ENCODE measurements at places on chromosomes 2 and 18.

GRCh38 chr2:239882331-239882732 is 142.8 kb downstream of the NDUFA10 start:
- DNase-seq = peak; percentile 10

DNA sequence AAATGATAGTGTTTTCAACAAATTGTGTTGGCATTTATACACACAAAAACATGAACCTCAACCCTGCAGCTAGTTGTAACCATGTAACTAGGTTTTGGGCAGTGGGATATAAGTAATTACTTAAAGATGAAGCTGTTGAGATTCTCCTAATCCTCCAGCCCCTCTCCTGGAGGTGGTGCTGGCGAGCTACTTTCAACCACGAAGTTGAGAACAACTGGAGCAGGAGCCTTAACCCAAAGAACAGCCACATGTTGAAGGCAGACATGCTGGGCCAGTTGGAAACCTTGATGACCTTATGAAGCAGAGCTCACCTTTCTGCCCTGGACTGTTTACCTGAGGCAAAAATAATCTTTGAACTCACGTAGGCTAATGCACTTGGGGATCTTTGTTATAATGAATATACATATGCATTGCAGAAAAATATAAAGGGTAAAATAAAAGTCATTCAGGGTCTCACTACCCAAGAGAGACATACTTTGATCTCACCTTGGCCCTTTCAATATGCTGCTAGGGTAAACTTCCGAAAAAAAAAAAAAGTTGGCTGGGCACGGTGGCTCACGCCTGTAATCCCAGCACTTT is 89.6 kb upstream of the NPAS2 start:
- no peak for DNase-seq

DNA sequence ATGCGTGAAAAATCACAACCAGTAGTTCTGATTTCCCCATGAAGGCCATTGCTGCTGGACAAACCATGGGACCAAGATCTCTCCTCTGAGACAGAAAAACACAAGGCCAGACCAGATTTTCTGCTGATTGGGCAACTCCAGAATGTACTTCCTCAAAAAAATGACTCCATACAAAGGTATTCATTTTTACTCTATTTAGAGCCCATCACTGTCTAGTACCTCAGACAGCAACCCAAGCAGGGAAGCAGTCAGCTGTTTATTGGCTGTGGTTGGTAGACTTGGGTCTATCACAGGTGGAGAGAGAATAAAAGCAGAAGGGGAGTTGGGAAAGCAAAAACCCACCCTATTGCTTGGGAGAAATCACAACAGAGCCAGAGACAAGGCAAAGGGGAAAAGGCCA is 219.9 kb downstream of the PIK3C3 start:
- DNase-seq = no peak

DNA sequence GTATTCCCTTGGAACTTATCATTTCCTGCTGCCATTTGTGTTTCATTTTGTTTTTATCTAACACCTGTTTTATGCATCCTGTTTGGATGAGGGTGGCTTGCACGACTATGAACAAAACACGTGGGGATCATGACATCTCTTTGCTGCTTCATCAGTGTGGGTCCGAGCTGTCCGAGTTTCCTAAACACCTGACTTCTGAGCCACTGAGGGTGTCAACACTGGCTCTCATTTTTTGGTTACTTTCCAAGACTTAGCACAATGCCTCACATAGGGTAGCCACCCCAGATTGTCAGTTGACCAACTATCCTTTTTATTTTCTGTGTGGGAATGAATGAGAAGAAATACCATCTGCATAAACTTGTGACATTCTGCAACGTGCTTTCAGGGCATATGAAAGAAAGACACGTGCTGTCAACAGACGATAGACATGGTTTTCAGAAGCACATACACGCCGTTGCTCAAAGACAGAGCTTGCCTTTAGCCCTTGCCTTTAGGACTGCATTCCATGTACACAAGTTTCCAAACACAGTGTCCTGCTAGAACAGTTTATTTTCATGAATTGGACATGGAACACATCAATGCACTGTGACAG is 166.7 kb downstream of the MYT1L start:
- DNase-seq = no peak

DNA sequence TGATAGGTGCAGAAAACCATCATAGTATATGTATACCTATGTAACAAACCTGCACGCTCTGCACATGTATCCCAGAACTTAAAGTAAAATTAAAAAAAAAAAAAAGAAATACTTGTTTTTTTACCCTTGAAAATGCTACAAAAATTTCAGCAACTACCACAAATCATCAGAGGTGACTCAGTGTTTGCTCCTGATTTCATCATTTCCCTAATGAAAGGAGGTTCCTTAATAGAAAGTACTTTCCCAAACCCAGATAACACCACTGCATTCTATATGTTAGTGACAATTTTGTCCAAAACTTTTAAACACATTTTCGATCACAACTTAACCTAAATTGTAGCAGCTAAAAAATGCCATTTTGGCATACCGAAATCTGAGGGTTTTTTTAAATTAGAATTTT is 163.3 kb downstream of the SLC39A10 start:
- no peak for DNase-seq

GRCh38 chr18:73279498-73279897 is 411.7 kb upstream of the NETO1 start:
- no peak for DNase-seq

- peak; percentile 48 for DNase-seq
Measured at GRCh38 chr2:158457826-158458616, 1.3 kb downstream of the PKP4 start.

- DNase-seq = no peak
Measured at GRCh38 chr2:169676850-169677249, 17.4 kb downstream of the CFAP210 start.

- DNase-seq = no peak
Measured at GRCh38 chr2:165870346-165870745, 76.3 kb upstream of the GALNT3 start.

DNA sequence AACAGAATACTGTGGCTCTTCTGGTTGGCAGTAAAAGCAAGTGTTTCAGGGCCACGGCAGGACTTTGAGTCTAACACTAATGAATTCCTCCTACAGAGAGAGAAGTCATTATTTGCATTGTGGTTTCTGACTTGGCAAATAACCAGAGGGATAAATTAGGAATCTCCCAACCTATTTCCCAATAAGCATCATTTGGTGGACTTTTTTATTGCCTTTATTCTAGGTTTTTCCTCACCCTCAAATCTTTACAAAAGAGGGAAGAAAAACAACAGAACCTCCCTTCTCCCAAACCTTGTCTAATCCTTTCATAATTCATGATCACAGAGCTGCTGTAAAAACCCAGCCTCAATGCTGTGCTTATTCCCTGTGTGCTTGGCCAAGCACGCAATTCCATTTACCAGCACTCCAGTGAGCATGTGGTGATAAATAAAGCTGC is 179.7 kb downstream of the AGPS start:
- DNase-seq = peak; percentile 97

GRCh38 chr18:73545472-73545871 is 602.2 kb downstream of the FBXO15 start:
- DNase-seq = no peak

DNA sequence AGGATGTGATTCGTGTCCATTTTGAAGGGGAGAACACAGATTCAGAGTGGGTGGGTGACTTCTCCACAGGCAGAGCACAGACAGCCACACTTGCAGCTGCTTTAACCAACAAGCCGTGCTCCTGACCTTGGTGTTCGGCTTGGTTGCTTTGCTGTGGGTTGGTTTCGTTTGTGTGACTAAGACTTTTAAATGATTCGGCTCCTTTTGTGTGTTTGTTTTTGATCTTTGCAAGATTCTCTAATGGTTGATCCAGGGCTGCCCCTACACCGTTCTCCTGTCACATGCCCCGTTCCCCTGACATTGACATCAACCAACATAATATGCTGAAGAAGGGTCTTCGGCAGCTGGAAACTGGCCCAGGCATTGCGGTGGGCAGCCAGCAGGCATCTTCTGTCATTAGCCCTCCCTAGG is 95.9 kb upstream of the MBOAT2 start:
- DNase-seq = no peak

DNA sequence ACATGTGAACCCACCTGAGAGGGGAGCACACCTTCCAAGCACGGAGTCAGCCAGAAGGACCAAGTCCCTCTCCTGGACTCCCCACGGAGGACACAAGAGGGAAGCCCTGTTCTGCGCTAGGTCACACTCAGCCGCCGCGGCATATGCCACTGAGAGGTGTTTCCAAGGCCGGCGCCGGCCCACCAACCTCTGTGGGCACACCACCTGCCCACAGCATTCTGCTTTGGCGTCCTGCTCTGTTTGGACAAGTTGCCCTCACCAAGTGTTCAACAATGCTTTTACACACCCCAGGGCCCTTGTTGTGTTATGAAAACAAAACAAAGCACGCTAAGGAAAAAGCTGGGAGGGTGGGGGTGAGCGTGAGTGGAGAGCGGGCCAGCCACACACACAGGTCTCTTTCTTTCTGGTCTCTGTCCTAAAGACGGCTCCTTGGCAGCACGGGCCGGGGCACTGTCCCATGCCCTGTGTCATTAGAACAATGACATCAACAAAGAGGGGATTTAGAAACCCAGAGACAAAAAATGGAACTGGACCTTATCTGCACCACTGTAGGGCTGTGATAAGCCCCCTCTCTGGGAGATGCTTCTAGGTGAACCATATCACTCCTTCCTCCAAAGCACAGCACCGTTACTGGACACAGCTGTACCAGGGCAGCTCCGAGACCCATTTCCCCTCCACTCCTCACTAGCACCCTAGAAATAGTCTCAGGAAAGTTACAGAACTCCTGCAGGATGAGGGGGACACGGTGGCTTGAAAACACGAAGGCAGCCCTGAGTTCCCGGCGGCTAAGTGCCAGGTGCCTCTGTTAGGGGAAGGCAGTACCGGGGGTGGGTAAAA is 17.0 kb downstream of the SMAD7 start:
- no peak for DNase-seq

GRCh38 chr2:239005586-239005985 is 157.7 kb downstream of the TWIST2 start:
- no peak for DNase-seq

DNA sequence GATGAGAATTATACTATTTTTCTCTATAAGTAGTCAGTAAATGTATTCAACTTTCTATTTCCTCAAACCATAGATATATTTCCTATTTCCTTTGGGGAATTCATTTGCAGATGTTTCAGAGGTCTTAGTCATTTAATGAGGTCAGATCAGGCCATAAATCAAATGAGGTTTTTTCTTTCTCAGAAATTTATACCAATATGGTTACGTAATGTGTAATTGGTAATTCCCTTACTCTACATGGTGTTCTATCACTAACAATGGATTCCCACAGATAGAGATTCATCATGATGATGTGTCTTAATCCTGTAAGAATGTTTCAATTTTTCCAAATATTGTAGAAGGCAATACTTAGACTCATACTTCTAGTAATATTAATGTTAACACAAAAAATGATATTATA is 108.0 kb downstream of the DPP4 start:
- no peak for DNase-seq

- no peak for DNase-seq
Measured at GRCh38 chr2:70569559-70569958, 15.9 kb upstream of the TGFA start.

DNA sequence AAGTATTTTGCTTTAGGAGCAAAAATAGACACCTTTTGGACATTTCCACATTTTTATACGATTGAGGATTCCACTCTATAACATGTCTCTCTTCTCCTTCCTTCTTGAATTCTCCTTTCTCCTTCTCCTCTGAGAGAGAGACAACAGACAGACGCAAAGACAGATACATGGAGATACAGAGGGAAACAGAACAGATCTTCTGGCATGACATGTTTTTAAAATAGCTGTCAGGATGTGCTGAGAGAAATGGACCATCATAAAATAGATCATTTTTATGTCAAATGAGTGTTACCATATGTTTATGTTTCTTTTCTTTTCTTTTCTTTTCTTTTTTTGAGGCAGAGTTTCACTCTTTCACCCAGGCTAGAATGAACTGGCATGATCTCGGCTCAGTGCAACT is 44.4 kb upstream of the ZNF532 start:
- DNase-seq = no peak

- DNase-seq = no peak
Measured at GRCh38 chr2:233114421-233114861, 54.3 kb downstream of the INPP5D start.

DNA sequence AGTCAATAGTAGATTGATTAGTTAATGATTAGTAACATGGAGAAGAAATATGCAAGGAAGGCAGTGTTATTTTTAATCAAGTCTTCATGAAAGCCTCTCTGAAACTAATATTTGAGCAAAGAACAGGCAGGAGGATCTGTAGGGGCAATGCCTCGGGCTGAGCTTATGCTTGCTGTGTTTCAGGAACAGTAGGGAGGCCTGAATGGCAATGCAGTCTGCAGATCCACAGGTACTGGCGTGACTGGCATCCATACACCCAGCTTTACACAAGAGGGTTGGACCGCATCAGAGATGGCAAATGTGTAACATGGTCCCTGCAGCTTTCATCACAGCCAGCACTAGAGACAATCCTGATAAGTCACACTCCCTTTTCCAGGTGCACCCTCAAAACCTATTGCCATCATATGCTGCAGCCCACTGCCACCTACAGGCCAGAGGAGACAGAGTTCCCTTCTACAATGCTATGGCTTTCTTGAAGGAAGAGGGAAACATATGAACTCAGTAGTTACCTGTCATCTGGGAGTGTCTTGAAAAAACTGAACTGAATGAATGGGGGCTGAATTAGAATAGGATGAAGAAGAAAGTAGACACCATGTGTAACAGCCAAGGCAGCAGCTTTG is 582.4 kb upstream of the RAB6C start:
- peak; percentile 70 for DNase-seq

- DNase-seq = peak; percentile 2
Measured at GRCh38 chr2:95025406-95026319, at the start of gene MAL. Gene MAL (plus strand): TSS chr2:95025708. CDS start chr2:95025793, 85 bp downstream.

DNA sequence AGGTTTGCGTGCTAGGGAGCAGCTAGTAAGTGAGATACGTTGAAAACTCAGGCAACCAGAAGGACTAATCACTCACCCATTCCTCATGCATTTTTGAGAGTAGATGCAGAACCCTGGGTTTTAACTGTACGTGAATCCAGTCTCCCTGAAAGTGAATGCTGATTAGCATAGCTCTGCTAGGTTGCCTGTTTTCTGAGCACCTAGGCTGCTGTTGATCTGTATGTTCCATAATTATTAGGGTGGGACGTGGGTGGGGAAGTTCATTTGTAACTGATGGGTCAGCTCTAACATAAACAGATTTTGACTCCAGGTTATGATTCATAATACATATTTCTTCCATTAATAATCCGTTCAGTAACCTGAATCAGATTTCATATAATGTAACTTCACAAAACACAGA is 379.0 kb upstream of the FANCL start:
- no peak for DNase-seq

DNA sequence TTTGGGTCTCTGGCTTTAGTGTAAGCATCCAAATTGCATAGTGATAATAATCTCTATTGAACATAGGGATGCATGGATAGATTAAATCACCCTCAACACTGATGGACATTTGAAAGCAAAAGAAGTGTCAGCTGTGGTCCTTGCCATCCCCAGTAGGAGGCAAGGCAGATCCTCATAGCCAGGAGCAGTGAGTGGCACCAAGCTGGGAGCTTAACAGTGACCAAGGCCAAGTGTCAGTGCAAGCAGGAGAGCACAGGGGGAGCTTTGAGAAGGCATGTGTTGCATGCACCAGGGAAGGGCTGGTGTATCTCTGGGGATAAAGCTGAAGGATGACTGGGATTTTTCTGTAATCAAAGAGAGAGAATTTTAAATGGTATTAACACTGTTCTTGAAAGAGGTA is 14.7 kb downstream of the SLC14A1 start:
- DNase-seq = no peak
